T-helper 1 cell (primary cell): ENCODE measurements at places on chromosomes 3 and 15.

GRCh38 chr3:137767538-137768360 lies 3.6 kb downstream of the SOX14 start:
- DNase-seq = no peak

DNA sequence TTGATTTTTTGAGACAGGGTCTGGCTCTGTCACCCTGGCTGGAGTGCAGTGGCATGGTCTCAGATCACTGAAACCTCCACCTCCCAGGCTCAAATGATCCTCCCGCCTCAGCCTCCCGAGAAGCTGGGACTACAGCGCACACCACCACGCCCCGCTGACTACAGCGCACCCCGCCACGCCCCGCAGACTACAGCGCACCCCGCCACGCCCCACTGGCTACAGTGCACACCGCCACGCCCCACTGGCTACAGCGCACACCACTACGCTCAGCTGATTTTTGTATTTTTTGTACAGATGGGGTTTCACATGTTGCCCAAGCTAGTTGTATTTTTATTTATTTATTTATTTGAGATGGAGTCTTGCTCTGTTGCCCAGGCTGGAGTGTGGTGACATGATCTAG lies 35.6 kb downstream of the SLC51A start:
- DNase-seq = no peak

DNA sequence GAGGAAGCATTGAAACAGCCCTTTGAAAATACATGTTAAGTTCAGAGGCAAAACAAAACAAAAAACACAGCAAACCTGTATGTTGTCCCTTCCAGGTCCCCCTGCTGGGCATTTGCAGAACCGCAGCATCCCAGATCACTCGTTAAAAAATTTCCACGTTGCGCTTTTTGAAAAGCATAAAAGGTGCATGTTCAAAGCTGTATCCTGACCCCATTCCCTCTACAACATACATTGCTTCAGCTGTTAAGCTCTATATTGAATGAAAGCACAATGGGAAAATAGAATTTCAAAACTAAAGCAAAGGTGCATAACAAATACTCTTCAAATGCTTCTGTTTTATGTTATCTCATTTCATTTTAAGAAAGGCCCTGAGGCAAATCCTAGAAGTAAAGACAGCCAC lies 328.3 kb downstream of the THSD4 start:
- DNase-seq = no peak

DNA sequence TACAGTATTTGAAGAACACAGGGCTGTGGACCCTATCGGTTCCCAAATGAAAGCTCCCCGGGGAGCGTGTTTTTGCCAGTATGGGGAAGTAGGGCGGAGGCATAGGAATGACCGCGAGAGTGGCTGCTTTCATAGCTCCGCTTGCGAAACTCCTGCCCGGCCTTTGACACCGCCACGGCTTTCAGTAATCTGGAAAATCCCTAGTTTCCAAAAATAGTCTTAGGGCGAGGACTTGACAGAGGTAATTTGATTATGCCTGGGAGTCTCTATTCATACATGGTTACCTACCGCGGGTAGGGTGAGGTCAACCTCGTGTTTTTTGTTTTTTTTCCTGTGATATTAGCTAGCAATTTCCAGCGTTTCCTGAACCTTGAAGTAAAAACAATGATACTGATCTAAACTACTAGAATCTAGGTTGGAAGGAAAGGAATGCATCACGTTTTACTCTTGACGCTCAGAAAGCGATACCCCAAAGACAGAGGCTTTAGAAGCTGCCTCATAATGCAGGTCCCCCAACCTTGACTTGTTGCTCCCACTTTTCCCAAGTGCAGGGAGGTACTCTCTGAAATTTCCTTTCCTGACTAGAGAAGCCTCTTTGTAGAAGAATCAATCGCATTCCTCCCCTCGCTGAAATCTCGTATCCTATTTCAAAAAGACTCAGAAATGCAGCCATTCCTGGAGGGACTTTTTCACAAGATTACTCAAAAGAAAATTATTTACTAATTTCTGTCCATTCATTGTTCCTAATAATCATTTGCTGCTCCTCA lies 894 bp upstream of the CCNL1 start:
- peak; percentile 53 for DNase-seq

- DNase-seq = no peak
Measured at GRCh38 chr3:135460273-135460672, 505.3 kb upstream of the PPP2R3A start.

DNA sequence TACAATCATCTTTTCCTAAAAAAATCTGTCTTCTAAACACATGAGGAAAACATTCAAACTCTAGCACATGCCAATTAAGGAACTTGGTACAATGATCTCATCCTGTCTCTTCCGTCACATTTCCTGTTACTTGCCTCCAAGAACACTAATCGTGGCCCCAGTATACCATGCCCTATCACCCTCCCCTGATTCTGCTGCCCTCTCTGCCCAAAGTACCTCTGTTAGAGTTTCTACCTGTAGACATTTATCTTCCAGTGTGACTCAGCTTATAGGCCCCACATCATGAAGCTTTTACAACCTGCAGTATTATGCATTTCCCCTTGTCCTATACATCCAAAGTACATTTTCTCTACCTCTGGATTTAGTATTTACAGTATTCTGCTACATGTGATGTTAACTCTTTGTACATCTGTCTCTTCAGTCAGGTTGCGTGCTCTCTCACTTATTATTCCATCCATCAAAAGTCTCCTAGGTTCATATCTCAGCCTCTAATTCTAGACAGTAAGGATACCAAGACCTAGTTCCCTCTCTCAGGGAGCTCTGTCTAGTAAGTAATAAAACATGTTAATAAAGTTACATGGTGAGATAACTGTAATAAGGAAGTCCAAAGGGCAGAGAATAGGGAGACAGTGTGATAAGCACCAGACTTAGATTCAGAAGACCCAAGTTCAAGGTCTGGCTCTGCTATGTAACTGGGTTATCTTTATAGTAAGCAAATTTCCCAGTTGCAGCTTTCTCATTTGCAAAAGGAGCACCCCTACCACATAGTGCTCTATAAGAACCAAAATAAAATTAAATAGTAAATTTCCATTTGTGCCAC lies 8.9 kb upstream of the SEMA6D start:
- DNase-seq = no peak

DNA sequence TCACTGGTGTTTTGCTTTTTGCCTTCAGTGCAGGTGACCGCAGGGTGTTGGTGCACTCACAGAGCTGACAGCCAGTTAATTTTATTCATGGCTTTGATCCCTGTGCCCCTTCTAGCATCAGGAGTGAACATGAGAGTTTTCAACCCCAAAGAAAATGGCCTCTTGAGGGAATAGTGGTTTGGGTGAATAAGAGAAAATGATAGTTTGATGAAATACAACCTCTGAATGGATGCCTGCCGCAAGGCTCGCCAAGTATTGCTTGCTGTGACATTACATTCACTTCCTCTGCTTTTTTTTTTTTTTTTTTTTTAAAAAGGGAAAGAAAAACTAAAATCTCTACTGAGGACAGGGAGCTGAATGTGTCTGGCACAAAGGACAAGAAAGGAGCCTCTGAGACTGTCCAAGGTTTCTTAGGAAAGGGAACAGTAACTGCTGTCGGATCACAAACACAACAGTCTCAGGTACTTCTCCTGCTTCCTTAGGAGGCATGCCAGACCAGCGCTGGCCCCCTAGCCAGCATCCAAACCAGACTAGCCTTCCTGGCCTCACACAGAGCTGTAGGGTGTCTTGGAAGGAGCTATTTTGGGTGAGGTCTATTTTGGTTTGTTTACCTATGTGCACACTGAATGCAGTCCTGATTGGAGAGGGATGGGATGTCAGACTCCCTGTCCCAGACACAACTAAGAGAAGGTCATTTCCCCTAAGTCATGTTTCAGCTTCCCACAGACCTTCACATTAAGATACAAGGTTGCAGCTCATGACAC lies 29.0 kb downstream of the CCDC80 start:
- no peak for DNase-seq

DNA sequence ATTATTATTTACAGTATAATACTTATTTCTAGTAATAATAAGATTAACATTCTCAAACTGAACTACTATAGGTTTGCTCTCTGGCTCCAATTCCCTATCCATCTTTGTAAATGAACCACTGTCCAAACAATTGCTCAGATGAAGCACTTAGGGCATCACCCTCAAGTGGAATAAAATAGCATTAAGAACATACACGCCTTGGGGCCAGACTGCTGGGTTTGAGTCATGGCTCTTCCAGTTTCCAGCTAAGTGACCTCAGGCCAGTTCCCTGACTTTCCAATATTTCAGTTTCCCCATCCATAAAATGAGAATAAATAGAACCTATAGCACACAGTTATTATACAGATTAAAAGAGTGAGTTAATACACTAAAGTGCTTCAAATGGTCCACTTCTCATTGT lies 507.2 kb downstream of the MAGI1 start:
- DNase-seq = no peak

- no peak for DNase-seq
Measured at GRCh38 chr3:26624209-26624765, 1.7 kb downstream of the LRRC3B start.

DNA sequence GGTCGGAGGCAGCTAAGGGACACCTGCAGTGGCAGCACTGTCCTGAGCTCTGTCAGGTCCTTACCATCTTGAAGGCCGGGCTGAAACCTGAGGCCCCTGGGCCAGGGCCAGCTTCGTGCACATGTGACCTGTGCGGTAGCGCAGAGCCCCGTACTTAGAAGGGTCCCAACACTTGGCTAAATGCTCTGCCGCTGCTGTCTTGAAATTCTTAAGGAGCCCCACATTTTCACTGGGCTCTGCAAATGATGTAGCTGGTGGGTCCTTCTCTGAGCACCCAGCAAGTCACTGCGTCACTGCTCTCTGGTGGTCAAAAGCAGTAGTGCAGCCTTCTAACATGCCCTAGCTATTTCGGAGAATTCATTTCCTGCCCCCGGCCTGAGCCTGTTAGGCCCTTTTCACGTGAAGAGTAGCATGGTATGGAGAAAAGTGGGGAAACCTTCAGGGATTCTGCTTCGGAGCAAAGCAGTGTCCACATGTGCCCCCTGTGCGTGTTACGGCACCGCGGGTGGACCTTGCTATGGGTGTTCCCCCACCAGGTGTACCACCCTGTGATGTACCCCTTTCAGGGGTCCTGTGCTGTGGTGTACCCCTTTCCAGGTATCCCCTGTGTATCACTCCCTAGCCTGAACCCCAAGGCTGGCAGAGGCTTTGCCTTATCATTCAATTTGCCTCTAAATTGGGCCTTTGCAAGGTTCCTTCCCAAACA lies 79.7 kb downstream of the TMEM266 start:
- peak; percentile 74 for DNase-seq

DNA sequence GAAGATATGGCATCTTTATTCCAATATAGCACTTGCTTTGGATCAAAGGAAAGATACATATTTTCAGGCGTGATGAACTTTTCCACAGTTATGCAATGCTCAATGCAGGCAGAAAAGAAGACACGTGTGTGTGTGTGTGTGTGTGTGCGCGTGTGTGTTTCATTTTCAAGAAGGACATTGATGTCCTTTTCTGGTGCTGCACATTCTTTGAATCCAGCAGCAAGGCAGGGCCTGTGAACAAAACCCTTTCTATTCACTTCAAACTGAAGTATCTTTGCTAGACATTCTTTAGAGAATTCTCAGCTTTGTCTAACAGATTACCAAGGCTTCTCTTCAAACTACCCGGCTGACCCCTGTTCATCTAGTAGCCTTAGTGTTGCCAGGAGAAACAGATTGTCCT lies 124.6 kb downstream of the CD47 start:
- DNase-seq = no peak

DNA sequence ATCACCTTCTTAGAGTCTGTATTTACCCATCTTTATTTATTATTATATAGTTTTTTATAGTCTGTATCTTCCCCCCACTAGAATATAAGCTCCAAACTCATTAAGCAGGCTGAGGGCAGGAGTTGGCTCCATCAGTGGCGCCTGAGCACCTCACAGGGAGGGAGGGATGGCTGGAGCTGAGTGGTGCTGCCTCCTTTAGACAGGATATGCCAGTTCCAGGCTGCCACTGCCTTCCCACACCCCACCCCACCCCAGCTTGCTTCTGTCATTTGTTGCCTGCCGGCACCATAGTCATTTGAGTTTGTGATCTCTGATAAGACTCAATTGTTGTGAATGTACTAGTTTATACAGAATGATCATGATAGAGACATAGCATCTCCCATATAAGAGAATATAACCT lies 85.5 kb downstream of the KLHL25 start:
- no peak for DNase-seq

DNA sequence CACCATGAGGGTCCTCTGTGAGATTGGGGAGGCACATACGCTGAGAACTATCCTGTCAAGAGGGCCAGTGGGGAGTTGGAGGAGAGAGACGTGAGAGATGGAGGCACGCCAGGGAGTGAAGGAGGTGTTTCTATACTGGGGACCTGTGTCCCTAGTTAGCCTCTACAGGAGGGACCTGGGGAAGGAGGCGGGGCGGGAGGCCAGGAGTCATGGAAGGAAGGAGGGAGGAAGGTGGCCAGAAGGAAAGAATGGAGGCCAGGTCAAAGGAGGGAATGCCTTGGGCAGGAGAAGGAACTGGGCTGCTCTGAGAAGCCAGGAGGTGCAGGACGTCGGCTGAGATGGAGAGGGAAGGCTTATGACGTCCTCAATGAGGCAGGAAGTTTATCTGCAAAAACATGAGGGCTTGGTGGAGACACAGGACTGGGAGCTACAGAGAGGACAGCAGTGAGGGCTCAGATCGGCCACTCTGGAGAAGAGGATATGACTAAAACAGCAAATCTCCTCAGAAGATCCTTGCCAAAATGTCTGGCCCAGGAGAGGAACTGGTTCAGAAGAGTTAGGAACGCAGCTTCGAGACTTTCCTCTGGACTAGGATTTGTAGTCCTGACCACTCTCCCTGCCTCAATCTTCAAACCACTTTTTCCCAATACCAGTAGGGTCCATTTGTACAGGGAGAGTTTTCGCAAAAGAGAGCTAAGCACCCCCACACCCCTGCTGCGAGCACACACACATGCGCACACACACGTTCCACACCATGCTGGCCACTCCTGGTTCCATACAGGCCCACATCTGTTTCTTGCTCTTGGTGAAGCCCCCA lies 59.9 kb downstream of the ADCY5 start:
- no peak for DNase-seq

DNA sequence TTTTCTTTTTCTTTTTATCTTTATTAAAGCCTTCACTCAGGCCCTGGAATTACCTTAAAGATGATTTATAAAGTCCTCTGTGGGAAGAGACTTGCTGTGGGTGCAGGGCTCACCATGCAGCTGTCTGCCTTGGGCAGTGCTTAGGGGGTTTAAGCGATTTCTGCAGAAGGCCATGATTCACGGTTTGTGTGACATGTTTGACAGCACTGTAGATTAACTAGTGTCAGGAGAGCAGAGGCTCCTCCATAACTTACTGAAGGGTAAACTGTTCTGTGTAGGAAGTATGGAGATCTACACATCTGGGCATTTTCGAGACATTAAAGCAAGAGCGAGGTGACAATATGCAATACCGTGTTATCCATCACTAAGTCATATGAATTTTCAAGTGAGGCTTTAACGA lies 137.7 kb downstream of the LRIG1 start:
- DNase-seq = no peak

GRCh38 chr3:162678941-162679340 lies 1182.3 kb downstream of the OTOL1 start:
- no peak for DNase-seq

DNA sequence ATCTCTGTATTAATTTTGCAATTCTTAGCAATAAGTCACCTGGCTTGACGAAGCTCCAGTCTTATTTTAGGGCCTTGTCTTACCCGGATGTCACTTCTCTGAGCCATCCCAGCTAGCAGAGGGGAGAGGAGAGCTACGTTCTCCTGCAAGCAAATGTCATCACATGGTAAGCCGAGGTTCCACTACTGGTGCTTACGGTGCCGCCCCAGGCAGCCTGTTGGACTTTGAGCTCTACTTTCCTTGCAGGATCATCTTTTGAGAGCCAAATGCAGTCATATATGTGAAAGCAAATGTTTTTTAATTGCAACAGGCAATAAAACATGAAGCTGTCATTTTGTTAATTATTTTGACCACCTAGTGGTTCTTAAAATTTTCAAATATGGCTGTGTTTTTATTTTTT lies 140.9 kb downstream of the FAM43A start:
- DNase-seq = no peak
